ENCODE measurements at places on chromosomes 6 and 20. TPM values are rescaled to one million over a fixed set of nuclear protein-coding genes. Genes with fewer than 3 reads are reported as not detected.

DNA sequence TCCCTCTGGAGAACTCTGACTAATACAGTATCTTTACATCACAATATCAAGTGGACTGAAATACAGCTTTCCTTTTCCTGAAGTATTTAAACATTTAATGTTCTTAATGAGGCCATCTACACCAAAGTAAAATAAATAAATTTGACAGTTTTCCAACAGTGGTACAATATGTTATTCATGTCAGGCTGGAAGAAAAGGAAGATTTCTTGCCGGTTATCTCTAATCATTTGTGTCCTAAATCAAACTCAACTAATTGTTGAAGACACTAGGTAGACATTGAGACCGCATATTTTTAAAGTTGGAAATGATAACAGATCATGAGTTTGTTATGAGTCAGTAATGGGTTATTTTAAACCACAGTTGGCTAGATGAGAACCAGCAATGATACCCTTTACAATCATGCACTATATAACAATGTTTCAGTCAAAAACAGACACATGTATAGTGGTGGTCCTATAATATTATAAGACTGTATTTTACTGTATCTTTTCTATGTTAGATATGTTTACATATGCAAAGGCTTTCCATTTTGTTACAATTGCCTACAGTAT lies 241.6 kb downstream of the LMBRD1 start:
- H3K4me1 ChIP-seq = no peaks in the 10 kb centered on the region
- no peaks in the 10 kb centered on the region for H3K27me3 ChIP-seq
- no peak overlapping the region for H3K4me3 ChIP-seq
- no peak overlapping the region for H3K27ac ChIP-seq

DNA sequence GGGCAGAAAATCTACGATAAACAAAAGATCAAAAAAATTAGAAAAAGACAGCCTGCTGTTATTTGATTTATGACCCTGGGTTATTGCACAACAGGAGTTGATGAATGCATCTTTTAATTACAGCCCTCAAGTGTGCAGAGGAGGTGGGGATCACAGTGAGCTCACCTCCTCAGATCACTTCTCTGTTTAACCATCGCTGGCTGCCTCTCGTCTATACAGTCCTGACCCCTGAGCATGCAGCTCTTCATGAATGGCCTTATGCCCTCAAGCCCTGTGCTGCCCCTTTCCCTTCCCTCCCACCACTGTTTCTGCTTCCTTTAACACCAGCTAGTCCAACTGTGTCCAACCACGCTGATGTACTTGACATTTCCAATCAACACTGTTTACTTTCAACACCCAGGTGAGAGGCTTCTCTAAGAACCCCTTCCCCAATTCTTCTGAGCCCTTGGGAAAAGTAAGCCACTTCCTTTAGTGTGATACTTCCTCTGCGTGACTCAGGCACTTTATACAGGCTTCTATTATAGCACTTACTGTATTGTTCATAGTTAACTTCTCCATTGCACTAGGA lies 60.6 kb upstream of the RIPOR2 start:
- no peak overlapping the region for H3K4me3 ChIP-seq
- H3K4me1 ChIP-seq = no peaks in the 10 kb centered on the region
- no peak overlapping the region for H3K27ac ChIP-seq

DNA sequence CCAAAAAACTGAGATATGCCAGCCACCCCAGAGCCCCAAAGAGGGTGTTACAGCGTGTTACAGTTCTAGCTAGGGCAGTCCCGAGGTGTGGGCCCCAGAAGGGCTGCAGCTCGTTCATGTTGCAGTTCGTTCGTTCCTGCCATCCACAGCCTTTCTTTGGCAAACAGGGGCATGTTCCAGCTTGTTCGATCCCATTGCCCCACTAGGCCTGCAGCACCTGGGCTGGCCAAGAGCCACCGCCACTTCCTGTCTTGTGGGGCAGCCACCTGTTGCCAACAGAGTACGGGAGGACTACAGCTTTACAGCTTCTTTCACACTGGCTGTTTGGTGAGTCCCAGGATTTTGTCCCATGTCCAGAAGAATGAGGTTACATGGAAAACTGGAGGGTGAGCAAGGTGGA lies 198.1 kb downstream of the MMUT start:
- no peak overlapping the region for H3K27ac ChIP-seq
- no peak for DNase-seq
- H3K4me1 ChIP-seq = no peaks in the 10 kb centered on the region
- H3K27me3 ChIP-seq = no peaks in the 10 kb centered on the region
- no peaks in the 10 kb centered on the region for H3K36me3 ChIP-seq

SNAI1 gene
- 3.3 TPM for total RNA-seq
